Gastrocnemius medialis (tissue), 4 donors: ENCODE measurements at places on chromosomes 12 and 14. TPM values are rescaled to one million over a fixed set of nuclear protein-coding genes. Genes with fewer than 3 reads are reported as not detected.

The KRT6C gene
- total RNA-seq, result not detected

The KRT86 gene
- not detected for total RNA-seq

The BATF gene
- 0.36 TPM for total RNA-seq

The AKAP3 gene
- total RNA-seq, result 0.91 TPM

The KRT72 gene
- total RNA-seq, result not detected

The APOF gene
- not detected for total RNA-seq

The TBX5 gene
- not detected for total RNA-seq

The ACSS3 gene
- 5.0 TPM for total RNA-seq

The ACOT6 gene
- total RNA-seq, result not detected

The ITGB7 gene
- total RNA-seq, result 0.81 TPM

The ZDHHC22 gene
- total RNA-seq, result not detected

The CELA1 gene
- total RNA-seq, result not detected

The KRT75 gene
- not detected for total RNA-seq

The FOXM1 gene
- total RNA-seq, result 1.1 TPM

The PPP1R36 gene
- total RNA-seq, result 0.55 TPM

The CISTR gene
- not detected for total RNA-seq

The PIANP gene
- total RNA-seq, result not detected

The FAIM2 gene
- total RNA-seq, result not detected

The GDF3 gene
- total RNA-seq, result not detected

The MGAT4C gene
- total RNA-seq, result not detected

The LIN7A gene
- total RNA-seq, result 3.9 TPM

The POU6F1 gene
- total RNA-seq, result 9.4 TPM

The IKBIP gene
- 3.3 TPM for total RNA-seq

The TMEM132C gene
- 0.71 TPM for total RNA-seq

The APAF1 gene
- 11.5 TPM for total RNA-seq

The KRT84 gene
- not detected for total RNA-seq

The SRRM4 gene
- total RNA-seq, result 0.04 TPM

The OR8S1 gene
- not detected for total RNA-seq

The ZC2HC1C gene
- total RNA-seq, result 13.1 TPM

The BHLHE41 gene
- 6.4 TPM for total RNA-seq

The TMEM30B gene
- 0.39 TPM for total RNA-seq

The IL22 gene
- not detected for total RNA-seq

The TAS2R30 gene
- total RNA-seq, result 2.1 TPM

The TAS2R43 gene
- total RNA-seq, result not detected
